ENCODE measurements at places on chromosomes 4 and X.

DNA sequence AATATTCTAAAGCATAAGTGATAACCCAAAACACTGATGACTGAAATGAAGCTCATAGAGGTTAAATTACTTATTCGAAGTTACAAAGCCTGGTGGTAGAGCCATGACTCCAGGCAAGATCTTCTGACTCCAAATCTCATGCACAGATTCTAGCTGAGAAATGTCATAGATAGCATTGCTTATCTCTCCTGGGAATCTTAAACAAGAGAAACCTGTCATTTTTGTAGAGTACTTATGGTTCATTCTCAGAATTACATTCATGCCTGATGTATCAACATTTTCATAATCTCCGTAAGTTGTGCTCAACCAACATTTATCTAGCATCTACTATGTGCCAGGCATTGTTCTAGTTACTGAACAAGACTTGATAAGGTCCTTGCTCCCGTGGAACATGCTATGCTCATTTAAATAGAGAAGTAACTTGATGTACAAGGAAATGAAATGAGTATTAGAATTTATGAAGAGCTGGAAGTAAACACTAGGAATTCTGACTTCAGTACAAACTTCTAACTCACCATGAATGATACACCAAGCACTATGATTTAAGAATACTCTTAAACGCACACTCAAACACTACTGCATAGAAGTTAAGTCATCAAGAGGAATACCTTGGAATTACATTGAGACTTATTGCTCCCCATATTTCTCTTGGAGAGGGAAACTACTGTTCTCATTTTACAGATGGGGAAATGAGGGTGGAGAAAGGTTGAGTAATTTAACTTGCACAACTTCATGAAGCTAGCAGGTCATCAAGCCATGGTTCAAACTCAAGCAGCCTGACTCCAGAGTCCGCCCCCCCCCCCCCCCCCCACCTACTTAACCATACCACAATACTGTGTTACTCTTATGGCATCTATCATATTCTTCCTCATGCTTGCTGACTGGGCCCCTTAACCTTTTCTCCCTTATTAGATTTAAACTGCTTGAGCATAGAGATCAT is 45.4 kb downstream of the MBNL3 start:
- DNase-seq: no peak

DNA sequence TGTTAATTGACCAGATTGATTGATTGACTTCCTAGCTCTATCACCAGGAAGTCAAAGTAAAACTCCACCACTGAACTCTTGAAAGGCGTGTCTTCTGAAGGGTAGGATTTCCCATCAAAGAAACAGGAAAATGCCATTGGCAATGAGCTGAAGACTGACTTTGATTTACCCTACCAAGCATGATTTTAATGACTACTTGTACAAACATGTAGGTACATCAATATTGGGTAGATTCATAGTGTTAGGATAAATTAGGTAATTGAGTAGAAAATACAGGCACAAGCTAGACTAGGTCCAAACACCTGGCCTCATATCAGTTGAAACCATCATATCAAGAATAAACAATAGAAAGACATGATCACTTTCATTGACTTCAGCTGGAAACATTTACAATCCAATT is 53.2 kb upstream of the ATXN3L start:
- DNase-seq: no peak

DNA sequence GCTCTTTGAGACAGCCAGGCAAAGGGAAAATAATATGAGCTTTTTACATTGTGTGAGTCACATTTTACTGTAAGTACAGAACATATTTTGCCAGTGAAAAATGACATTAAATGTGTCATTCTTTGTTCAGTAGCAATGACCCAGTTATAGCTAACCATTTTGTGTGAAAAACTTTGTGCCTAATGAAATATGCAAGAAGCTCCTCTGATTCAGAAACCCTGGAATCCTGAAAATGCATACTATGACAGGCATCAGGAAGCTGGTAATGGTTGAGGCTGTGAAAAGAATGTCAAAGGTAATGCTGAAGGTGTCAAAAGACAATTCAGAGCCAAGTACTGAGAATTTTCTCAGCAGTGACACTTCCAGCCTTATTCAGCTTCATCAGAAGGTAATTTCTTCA is 549.5 kb upstream of the SMIM31 start:
- peak; percentile 34 for DNase-seq

- DNase-seq: no peak
These were observed 42.5 kb downstream of the VGLL1 start for GRCh38 chrX:136574548-136574947.

DNA sequence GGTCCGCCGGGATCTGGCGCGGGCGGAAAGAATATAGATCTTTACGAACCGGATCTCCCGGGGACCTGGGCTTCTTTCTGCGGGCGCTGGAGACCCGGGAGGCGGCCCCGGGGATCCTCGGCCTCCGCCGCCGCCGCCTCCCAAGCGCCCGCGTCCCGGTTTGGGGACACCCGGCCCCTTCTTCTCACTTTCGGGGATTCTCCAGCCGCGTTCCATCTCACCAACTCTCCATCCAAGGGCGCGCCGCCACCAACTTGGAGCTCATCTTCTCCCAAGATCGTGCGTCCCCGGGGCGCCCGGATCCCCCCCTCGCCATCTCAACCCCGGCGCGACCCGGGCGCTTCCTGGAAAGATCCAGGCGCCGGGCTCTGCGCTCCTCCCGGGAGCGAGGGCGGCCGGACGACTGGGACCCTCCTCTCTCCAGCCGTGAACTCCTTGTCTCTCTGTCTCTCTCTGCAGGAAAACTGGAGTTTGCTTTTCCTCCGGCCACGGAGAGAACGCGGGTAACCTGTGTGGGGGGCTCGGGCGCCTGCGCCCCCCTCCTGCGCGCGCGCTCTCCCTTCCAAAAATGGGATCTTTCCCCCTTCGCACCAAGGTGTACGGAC is 482 bp upstream of the SHOX start:
- no peak for DNase-seq

GRCh38 chr4:109206620-109207019 is 95.8 kb downstream of the COL25A1 start:
- no peak for DNase-seq

GRCh38 chr4:135197641-135198040 is 996.1 kb upstream of the PABPC4L start:
- no peak for DNase-seq

- DNase-seq: no peak
These were observed 277.4 kb upstream of the GATB start for GRCh38 chr4:152038238-152038637.

DNA sequence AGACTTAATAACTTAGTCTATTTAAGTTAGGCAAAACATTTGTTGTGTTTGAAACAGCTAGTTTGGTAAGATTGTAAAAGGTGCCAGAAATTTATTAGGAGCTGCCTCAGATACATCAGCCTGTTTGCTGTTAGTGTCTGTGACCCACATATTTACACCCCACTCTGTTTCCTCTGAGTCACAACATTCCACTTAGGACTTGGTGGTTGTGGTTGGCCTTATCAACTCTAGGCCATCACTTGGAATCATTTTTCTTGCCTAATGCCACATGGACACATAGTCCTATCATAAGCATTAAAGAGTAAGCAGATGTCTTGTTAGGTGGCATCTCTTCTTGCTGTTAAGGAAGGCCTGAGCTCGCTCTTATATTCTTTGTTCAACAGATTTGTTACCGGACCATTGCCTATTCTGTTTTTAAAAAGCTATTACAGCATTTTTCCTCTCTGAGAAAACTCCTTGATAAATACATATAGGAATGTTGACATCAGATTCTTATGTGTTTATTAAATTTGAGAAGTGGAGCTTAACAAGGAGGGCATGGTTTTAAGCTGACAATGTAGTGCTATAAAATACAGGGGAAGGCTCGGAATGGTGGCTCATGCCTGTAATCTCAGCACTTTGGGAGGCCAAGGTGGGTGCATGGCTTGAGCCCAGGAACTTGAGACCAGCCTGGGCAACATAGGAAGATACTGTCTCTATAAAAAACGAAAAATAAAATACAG is 51.2 kb upstream of the PGRMC2 start:
- peak; percentile 19 for DNase-seq

DNA sequence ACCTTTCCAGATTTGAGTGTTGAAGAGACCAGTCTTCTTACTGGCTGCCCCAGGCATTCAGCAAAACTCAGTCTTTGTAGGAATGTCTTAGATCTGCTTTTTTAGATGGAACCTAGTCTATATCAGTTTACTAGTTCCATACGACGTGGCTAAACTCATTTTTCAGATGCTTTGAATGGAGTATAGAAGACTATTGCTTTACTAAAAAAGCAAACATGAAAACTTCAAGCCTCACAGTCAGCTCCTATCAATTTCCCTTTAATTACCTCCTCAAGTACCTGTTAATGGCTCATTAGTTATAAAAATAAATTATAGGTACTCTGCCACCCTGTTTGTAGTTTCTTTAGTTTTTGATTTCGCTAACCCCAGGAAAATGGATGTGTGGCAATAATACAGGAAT is 63.0 kb upstream of the STOX2 start:
- no peak for DNase-seq

- DNase-seq: no peak
These were observed 324.4 kb downstream of the FAT4 start for GRCh38 chr4:125639182-125639621.

GRCh38 chr4:180909279-180909678 is 1333.9 kb upstream of the TENM3 start:
- peak; percentile 12 for DNase-seq

GRCh38 chr4:6250235-6250983 is 19.2 kb upstream of the WFS1 start:
- DNase-seq: peak; percentile 63

- DNase-seq: no peak
These were observed 17.4 kb downstream of the ZFYVE28 start for GRCh38 chr4:2400841-2401609.

DNA sequence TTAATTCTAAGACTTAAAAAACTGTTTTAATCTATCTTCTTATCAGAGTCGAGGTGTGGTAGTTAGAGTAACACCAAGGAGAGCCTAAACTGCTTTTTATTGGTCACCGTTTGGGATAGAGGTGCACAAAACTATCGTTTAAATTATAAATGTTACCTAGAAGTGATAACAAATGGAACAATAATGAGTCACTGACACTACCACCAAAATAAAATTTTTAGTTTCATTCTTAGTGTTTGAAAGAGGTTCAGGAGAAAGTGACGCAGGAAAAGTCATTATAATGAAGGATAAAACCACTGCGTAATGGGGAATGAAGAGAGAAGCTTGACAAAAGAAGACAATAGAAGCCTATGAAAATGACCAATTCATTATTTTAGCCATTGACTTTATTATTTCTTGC is 158.2 kb downstream of the COX18 start:
- DNase-seq: no peak

DNA sequence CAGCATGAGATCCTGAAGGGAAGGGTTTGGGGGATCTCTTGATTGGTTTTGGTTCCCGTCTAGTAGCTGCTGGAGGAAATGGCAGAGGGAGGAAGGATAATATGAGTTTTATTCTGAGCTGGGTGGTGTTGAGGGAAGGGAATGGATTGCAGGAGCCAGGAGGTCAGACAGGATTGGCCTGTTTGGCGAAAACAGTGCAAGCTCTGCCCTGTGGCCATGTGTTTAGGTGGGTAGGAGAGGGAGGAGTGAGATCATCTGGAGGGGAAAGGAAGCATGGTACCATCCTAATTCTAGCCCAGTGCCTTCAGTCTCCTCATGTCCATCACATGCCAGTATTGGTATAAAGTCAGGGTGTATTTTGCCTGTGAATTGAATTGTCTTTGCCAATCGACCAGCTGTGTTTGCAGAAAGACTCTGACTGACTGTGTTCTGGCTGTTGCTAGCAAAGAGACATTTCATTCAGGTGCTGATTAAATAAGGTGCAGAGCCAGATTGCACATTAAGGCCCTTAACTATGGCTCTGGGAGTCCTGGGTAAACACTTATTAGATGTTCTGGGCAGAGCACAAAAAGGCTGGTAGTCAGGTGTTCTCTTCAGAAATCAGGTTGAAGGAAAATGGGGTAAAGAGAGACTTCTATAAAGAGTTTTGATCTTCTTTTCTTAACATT is 10.0 kb downstream of the TMEM164 start:
- DNase-seq: no peak

- DNase-seq: no peak
These were observed 374.7 kb downstream of the ANKRD50 start for GRCh38 chr4:124337874-124338273.

DNA sequence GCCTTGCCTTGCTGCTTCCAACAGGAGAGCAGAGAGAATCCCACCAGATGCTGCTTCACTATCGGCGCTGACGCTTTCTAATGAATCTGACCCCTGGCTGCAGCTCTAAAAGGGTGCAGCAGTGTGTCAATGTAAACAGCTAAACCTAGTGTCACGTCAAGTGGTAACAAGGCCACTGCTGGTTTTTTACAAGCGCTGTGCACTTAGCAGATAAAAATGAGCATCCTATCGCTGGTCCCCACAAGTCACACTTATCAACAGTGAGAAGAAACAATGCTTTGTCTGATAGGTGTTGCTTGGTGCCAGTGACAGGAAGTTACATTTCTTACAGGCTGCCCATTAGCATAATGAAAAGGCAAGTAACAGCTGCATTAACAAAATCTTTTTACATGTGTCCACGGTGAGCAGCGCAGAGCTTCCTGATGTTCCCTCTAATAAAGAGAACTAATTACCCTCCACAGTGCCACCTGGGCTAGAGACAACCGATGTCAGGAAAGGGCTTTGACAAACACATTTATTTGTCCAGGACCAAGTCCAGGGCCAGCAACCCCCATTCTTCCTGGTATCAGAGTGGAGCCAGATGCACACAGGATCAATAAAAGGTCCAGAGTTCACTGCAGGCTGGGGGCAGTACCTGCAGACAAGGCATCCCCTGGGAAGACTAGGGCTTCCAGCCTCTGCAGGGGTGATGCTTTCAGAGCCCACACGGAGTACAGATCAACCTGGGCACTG is 176.0 kb downstream of the MGST2 start:
- no peak for DNase-seq

GRCh38 chrX:51336584-51336983 is 4.0 kb downstream of the NUDT10 start:
- peak; percentile 83 for DNase-seq

All from RKO (cell line).